ENCODE measurements at places on chromosomes 11 and 22.

- no peak for DNase-seq
Measured at GRCh38 chr11:73592640-73593039, 5.3 kb downstream of the FAM168A start.

DNA sequence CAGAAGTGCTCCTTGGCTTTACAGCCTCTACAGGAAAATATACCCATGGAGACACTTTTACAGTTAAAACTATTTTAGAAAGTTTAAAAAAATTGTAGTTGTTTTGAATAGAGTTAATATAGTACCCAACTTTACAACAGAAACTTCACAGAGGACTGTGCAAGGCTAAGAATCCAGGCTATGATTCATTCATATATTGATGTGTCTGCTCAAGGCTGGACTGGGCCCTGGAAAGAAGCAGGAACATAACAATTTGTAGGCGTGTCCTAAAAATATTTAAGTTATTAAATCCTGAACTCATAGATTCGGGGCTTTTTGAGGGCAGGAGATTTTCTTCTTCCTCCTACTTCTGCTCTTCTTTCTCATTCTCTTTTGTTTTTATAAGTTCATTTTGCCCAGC is 291.5 kb upstream of the CCDC179 start:
- DNase-seq, result no peak

GRCh38 chr11:112013497-112014164 is 11.6 kb upstream of the DLAT start:
- no peak for DNase-seq

DNA sequence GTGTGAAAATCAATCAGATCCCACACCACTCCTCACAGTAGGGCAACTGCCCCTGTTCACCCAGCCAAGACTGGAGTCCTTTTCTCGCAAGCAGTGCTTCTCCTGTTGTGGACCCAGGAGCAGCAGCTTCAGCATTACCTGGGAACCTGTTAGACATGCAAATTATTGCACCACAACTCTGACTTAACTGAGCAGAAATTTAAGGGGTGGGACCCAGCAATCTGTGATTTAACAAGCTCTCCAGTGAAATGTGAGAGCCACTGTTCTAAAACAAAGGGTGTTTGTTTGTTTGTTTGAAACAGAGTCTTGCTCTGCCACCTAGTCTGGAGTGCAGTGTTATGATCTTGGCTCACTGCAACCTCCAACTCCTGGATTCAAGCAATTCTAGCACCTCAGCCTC is 591.4 kb downstream of the SOX6 start:
- no peak for DNase-seq

DNA sequence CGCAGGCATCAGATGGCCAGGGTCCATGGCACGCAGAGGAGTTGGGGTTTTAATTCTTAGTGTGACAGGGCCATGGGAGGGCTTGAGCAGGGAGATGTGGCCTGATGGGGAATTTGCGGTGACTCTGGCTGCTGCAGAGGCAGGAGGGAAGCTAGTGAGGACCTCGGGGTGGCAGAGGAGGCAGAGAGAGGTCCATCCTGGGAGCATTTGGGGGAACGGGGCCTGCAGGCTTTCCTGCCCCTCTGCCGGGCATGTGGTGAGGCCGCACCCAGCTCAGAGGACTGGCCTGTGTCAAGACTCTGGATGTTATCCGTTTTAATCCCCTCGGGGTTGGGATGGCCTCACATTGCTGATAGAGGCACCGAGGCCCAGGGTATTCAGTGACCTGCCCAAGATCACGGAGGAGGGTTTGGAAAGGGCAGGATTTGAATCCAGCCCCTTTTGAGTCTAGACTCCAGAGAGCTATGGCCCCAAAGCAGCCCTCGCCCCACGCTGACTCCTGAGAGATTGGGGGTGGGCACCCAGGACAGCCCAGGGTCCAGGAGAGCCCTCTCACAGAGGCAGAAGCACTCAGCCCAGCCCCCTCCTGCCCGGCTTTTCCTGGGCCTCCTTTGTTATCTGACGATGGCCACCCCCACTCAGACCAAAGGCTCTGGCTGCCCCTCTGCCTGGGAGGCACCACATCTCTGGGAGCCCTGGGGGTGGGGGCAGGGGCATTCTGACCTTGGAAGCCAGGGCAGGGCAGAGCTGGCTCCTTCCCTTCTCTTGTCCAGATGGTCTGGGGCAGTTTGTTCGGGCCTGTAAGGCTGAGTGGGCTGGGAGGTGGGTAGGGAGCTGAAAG is 13.9 kb downstream of the MGAT3 start:
- no peak for DNase-seq

DNA sequence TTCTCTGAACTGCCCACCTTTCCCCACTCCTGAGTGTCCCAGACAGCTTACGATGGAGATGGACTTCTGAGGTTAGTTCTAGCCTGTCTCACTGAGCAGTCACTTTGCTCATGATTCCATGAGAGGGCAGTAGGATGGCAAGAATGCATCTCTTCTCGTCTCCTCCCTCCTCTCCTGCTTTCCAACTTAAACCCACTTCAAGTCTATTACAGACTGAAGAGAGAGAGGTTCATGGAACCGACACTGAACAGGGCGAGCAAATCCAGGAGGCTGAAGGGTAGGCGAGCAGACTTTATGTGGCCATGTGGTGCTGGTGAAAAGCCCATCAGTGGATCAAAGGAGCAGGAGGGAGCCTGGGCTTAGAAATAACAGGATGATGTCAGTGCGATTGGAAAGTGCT is 38.6 kb downstream of the CEP164 start:
- DNase-seq, result no peak

GRCh38 chr11:65225279-65226102 is 36.3 kb upstream of the POLA2 start:
- no peak for DNase-seq

DNA sequence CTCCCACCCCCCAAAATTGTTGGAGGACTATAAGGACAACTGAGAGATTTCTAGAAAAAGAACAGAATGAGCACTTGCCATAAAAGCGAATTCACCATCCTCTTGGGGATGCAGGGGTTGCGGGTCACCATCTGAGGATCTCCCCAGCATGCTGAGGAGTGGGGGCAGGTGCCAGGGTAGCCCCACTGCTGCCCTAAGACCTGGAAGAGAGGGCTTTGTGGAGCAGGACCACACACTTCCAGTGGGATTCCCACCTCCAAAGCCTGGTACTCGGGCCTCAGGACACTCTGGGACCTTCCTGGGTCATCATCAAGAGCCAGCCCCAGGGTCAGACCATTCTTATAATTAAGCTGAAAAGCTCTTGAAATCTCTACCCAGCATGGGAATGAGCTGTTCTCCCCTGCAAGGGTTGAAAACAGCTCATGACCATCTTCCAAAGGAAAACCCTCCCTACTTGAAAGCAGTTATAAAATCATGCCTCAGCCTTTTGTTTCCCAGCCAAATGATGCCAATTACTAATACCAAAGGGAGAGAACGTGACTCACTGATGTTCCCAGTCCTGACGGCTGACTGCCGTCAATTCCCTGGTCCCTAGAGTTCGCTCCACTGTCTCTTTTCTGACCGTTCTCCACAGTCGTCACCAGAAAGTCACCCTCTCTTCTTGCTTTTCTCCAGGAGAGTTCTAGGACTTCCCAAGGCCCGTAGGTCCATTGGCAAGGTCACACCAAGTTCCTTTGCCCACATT is 76.8 kb upstream of the CREB3L1 start:
- DNase-seq, result no peak

Data from left kidney (tissue), 8 donors.